ENCODE measurements at places on chromosomes 6 and 20.
A peak's percentile ranks its signal among the peaks of the same experiment; 100 is the strongest.

GRCh38 chr6:152078001-152078400 is 270.5 kb downstream of the ESR1 start:
- DNase-seq = no peak

GRCh38 chr6:75318900-75319299 is 34.3 kb upstream of the TMEM30A start:
- no peak for DNase-seq

DNA sequence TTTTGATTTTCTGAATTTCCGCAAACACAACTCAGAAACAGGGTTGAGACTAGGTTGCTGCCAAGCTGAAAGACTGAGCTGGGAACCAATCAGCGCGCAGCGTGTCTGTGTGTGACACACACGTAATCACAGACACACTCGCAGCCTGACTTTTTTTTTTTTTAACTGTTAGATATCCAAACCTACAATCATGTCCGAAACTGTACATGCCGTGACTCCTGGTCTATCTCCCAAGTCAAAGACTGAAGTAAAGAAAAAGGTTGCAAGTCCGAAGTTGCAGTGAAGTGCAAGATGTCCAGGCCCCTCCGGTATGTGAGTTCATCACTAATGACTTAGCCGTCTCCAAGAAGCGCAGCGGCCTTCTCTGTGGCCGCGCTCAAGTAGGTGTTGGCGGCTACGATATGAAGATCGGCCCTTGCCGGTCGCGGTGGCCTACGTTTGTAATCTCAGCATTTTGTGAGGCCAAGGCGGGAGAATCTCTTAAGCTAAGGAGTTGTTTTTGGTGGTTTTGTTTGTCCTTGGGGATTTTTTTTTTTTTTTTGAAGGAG is 108.2 kb downstream of the HFE start:
- DNase-seq = peak; percentile 79

- no peak for DNase-seq
These were observed 753 bp upstream of the PERP start for GRCh38 chr6:138107752-138108592.

- DNase-seq = no peak
These were observed 147.6 kb upstream of the FAM83B start for GRCh38 chr6:54698974-54699373.

DNA sequence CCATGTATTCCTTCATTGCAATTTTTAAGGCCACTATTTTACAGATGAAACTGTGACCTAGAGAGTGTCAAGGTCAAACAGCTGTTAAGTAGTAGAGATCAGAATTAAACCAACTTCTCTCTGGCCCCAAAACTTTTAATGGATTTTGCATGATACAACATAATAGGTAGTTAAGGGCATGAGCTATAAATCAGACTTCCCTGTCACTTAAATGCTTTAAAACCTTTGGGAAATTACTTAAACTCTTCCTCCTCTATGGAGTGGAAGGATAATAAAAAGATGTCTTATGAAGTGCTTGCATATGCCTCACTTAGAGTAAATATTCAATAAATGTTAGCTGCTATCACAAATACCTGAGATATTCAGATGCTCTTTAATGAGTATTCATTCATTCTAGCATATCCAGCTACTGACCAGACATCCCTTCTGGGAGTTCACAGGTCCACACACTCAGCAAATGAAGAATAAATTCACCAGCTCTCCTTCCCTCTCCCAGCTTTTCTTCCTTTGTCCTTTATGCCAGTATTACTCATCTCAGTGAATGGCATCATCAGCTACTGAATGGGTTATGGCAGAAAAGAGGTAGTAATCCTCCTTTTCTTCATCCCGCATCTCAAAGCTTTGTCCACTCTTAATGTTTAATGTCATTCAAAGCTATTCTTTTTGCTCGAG is 36.2 kb downstream of the EYA4 start:
- DNase-seq = no peak

GRCh38 chr6:54248319-54248718 is 59.9 kb upstream of the TINAG start:
- DNase-seq = no peak

- no peak for DNase-seq
These were observed 49.9 kb downstream of the EBF4 start for GRCh38 chr20:2742431-2742830.

DNA sequence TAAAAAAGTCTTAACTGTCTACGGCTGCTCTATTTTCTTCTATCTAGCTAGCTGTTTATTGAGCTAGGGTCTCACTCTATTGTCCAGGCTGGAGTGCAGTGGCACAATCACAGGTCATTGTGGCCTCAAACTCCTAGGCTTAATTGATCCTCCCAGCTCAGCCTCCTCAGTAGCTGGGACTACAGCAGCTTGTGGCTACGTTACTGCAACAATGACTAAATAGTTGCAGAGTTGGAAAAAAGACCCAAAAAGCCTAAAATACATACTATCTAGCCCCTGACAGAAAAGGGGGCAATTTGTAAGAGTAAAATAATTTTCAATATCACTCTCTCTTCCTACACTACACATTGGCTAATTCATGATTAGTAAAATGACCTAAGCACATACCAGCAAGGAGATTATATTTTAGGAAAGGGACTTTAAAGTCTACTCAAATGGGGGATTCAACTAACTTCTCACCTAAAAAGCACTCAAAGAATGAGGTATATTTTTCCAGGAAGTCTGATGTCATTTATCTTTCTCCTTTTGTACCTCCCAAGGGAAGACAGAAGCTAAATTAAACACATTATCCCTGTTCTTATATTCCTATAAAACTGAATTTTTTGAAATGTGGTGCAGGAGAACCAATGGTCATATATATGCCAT is 82.8 kb downstream of the ZMYND8 start:
- no peak for DNase-seq
